Renal cortex interstitium (tissue), 15 donors: ENCODE measurements at places on chromosomes 6 and 20. TPM values are rescaled to one million over a fixed set of nuclear protein-coding genes. Genes with fewer than 3 reads are reported as not detected.

The TNF gene
- 0.40 TPM for polyA plus RNA-seq

The LY6G6F gene
- 0.73 TPM for polyA plus RNA-seq

DNA sequence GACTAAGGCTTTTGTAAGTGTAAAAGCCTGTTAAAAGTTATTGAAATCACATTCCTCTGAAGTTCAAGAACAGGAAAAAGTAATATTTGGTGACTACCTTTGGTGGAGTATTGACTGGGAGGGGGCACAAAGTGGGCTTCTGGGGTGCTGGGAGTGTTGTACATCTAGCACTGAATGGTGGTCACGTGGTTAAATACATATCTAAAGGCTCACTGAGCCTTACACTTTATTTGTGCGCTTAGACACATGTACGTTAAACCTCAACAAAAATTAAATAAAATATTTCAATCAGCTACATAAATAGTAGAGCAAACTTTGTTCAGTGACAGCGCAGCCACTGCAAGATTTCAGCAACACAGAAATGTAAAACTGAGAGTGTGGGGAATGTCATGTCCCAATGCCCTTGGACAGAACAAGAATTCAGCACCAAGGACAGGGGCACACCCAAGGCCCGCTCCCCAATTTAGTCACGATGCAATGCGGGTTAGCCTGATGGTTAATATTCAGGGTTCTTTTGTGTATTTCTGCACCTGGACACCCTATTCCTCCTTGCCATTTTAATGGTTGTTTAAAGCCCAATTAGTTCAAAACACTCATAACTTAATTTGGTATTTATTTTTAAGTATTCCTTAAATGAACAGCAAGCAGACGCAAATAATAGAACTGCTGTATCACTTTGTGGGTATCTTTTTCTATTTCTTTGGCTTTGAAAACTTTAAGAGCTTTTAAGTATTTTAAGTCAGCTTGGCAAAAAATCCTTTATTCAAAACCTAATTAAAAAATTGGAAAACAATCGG is 37.4 kb downstream of the ANGPT4 start:
- DNase-seq: peak; percentile 19

DNA sequence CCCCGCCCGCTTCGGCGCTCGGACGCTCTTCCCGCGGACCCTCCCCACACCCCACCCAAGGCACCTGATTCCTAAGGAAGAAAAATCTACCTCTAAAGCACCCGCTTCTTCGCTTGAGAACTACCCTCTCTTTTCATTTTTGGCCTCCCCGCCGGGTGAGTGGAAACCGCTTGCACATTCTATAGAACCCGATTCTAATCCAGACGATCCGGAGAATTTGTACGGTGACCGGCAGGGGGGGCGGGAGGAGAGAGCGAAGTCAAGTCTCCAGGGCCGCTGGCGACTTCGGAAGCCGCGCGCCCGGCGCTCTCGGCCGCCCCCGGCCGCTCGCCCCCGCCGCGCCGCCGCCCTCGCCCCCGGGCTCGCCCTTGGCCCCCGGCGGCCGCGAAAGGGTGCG is at the start of gene RBM24:
TSS of gene RBM24 (plus strand) at position 262 of the 397 bp plus-strand sequence. CDS start 221 bp downstream, outside the sequence.
- DNase-seq: peak; percentile 56

DNA sequence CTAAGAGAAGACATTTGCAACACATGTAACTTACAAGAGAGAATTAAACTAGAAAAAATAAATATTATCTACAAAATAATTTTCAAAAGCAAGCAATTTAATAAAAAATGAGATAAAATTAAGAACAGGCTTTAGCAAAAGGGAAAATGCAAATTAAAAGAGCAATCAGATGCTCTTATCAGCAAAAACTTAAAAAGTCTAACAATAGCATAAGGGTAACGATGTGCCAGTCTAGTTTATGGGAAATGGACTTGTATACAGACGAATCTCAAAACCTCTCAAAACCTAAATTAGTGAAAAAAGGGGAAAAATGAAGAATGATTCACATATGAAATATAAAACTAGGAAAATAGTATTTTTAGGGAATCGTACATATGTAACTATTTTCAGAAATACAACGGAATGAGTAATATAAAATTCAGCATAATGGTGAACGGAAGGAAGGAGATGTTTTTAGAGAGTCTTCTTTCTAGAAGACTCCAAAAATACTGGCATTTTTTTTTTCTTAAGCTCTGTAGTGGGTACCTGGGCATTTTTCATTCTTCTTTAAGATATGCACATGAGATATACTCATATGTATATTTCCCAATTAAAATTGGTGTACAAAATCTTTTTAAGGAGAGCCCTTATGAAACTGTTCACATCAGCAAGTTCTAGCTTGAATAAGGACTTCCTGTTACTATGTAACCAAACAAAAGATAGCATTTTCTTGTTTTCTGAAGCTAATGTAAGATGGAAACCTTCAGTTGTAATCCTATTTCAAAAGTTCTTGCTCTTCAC is 927 bp upstream of the MANEA start:
- no peak for DNase-seq

DNA sequence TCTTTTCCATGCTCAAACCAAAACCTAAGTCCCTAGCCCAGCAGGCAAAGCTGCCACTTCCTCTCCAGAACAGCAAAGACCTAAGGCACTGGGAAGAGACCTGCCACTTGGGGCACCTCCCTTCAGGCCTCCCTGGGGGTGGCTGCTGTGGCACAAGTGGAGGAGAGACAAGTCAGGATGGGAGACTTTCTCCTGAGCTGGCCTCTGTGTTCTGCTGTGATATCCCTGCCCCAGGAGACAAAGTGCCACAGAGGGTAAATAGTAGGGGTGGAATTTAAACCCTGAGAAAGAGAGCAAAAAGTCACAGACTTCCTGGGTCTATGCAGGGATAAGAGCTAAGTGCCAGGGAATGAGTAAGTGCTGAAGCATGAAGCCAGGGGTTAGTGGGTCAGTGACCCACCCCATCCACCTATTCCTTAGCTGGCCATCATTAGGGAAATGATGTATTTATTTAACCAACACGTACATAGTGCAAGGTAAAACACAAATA is 84.2 kb downstream of the MRPL14 start:
- DNase-seq: no peak

DNA sequence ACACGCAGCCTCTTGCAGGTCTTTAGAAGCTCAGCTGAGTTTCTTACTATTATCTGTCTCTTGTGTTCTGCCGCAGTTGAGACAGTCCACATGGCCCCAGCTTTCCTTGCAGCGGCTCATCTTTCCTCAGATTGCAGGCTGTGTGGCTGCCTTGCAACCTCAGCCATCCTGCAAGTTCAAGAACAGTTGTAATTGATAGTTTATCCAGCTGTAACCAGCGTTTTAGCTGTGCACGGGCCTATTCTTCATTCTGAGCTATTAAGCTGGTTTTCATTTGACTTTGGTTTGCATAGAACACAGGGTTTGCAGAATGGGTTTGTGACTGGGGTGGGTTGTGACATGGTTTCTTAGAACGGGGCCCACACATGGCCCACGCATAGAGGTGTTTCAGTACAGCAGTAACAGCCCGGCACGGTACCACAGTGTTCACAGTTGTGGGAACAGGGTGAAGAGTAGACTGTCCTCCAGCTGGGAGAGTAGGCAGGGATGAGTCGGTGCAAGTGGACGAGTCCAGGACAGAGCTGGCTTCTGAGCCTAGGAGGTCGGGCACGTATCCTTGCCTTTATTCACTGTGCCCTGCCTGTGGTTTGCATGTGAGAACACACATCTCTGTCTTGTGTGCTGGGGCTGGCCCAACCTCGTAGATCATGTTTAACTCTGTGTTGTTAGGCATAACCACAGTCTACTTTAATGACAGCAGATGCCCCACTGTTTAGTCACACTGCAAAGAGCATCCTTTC is 89.2 kb downstream of the RPP40 start:
- DNase-seq: no peak

DNA sequence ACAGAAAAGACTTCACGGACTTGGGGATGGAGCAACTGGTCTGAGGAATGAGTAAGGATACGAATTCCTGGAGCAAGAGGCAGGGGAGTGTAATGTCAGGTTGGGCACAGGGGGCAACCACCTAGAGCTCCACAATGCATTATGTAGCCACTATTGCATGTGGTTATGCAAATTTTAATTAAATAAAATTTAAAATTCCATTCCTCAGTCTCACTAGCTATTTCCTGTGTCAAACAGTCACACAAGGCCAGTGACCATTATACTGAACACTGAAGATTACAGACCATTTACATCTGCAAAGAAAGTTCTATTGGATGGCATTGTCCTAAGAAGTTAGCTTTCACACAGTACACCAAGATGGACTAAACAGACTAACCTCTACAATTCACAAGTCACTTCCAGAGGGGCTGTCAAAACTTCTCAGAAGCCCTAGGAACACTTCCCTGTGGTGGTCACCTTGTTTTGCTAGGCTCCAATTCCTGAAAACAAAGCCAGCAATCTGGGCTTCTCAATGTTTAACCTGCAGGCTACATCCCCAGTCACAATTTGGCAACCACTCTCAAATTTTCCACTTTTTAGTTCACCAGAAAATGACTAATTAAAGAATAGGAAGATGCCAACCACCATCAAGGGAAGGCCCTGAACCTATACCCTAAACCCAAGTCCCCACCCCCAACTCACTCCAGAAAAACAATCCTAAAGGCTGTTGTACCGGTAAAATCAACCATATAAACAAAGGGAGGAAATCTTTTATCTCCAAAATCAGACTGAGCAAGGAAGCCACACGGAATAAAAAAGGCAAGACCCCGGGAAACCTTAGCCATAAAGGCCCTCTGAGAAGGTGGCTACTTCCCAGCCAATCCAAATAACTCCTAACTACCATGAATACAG is 34.2 kb upstream of the C20orf203 start:
- DNase-seq: no peak

- DNase-seq: no peak
Observed at GRCh38 chr6:1995636-1996035, 249.8 kb downstream of the GMDS start.

DNA sequence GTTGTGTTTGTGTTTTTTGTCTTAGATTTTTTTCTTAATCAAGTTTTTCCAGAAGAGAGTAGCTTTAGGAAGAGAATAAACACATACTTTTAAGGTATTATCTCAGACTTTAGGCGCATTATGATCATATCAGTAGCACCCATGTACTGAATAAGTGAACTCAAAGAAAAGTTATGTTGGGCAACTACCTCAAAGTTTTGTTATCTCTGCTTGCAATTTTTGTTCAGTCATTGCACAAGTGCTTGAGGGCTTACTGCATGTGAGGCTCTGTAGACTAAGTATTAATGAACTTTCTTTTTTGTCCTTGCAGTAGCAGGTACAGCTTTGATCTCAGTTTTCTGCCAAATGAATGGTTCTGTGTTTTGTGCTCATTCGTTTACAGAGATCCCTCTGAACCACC is 189.0 kb downstream of the SLC16A10 start:
- no peak for DNase-seq
